ENCODE measurements at places on chromosomes 2 and 18.

- peak; percentile 80 for DNase-seq
Measured at GRCh38 chr2:111122631-111123421, 2.1 kb downstream of the BCL2L11 start.

GRCh38 chr2:219399716-219400478 is 12.2 kb upstream of the DNPEP start:
- no peak for DNase-seq

- DNase-seq: no peak
Measured at GRCh38 chr2:85309699-85310321, 18.0 kb downstream of the TGOLN2 start.

DNA sequence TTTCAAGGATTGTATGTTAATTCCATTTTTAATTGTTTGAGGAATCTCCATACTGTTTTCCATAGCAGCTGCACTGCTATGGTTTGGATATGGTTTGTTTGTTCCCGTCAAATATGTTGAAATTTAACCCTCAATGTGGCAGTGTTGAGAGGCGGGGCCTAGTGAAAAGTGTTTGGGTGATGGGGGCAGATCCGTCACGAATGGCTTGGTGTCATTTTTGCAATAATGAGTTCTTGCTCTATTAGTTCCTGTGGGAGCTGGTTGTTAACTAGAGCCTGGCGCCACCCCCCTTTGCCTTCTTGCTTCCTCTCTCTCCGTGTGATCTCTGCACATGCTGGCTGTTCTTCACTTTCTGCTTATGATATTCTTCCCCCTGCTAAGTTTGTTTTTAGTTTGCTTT is 71.4 kb upstream of the LDLRAD4 start:
- DNase-seq: no peak

DNA sequence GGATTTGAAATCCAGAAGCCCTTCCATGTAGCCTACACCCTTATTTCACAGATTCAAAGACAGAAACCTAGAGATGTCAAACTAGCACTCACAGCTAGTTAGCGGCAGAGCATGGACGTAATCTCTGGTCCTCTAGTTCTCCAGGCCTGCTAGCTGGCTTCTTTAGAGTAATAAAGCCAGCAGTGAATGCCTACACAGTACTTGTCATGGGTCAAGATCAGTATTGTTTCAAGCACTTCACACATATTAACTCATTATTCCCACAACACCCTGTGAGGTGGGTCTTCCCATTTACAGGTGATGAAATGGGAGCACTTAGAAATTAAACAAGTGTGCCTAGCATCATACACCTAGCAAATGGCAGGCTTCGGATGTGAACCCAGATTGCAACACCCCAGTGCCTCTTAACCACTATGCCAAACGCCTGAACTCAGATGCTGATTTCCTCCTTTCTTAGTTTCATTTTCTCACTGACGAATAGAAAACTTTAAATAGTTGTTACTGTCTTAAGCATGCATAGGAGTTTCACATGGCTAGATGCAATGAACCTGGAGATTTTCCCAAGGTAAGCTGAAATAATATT is 14.5 kb upstream of the ZBTB14 start:
- no peak for DNase-seq

GRCh38 chr2:1791685-1792435 is 47.5 kb upstream of the PXDN start:
- peak; percentile 63 for DNase-seq
